ENCODE measurements at places on chromosomes 2 and 18.

DNA sequence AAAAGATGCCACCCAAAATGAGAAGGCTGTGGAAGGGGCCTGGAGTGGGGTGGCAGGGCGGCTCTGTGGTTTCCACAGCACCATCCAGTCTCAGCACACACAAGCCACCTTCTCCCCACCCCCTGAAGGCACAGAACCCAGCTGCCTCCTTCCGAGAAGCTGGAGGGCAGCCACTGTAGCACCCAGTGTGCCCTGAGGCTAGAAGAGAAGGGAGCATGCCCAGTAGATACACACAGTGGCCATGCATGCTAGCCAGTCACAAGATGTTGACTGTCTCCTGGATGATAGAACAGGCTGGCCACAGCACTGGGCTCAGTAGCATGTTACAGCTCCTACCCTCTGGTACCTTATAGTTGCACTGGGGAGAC, 148.9 kb upstream of the EPAS1 start:
- no peak for DNase-seq

DNA sequence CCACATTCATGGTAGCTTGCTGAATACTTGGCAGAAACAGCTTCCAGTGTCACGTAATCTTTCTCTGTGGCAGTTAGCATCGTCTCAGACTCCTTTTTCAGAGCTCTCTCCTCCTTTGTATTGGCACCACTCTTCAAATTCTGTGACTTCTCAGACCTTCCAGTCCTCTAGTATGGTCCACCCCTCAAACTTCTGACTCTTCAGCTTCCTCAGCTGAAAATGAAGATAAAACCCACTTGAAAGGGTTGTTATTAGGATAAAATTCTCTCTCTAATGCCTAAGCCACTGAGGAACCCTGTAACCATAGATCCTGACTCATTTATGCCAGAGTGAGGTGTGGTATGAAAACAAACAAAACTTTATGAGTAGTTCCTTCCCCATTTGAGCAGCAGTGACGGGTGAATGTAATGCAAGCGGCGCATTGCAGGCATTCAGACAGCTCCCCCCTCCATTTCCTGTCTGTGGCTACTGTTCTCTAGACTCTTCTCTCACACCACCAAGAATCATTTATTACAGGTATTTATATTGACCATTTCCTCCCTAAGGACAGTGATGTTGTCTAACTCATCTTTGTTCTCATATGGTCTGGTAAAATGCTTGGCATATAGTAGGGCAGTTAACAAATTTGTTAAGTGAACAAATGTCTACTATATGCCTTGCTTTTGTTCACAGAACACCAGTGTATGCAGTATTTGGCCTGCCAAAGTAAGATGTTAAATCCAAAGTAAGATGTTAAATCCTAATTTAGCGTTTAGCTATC, 35.3 kb downstream of the GALNT1 start:
- DNase-seq: peak; percentile 53

DNA sequence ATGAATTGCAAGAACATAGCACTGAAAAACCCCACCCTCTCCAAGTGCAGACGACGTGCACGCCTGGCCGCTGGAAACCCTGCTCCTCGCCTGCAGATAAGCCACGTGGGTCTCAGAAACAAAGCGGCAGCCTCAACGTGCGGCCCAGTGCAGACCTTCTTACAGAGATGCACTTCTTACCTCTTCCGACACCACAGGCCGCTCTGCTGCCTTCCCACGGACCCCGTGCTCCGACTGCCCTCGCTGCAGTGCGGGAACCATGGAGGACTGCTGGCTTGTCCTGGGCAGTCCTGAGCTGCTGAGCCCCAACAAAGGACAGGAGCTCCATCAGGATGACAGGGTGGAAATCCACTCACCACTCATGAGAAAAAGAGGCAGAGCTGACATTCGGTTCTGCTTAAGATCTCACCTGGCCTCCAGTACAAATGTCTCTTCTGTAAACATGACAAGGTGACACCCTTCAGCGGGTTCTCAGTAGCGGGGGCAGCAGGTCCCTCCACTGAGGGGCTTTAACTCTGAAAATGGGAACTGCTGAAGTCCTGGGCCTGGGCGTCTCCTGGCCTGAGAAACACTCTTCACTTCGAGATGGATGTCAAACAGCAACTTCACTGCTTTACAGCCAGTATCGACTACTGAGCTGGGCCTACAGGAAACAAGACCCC, 6.2 kb downstream of the COPS9 start:
- no peak for DNase-seq

DNA sequence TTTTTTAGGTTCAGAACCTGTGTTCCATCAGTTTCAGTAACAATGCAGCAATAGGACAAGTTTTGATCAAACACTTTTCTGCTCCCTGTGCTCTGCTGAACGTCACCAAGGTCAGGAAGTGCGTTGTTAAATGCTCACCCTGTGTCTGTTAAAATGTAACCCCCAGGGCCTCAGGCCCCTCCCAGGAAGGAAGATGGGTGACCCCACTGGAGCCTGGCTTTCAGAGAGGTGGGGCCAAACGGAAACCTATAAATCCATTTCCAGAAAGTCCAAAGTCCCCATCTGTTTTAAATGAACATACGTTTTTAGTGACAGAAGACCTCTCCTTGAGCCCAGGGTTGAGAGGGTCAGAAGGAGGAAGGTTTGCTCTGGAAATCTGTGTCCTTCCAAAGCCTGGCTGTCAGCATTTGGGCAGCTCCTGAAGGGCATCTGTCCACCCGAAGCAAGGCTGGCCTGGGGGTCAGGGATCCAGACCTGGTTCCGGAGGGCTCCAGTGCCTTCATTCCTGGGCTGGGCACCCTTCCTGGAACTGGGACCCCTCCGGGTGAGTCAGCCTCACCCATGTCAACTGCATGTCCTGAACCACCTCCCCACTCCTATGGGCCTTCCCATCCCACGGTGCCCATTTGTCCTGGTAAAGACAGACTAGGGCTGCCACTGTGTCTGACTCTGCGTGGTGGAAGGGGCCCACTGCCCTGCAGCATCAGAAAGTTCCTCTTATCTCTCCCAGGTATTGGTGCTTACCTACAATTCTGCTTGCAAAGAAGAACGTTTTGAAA, 117.4 kb upstream of the COPS8 start:
- DNase-seq: no peak

DNA sequence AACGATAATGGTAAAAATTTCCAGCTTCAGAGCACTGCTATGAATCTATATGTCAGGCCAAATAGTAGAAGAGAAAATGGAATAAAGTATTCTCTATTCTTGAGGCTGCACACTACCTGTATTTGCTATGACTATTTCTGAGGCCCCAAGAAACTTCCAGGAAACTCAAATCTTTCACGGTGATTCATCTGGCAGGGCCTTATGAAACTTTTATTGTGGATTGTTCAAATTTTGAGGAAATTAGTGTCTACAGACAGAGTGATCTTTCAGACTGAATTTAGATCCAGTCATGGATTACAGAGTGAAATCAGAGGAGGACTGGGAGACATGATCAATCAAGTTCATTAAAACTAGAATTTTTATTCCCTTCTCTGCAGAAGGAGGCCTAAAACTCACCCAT, 4.1 kb upstream of the VSNL1 start:
- DNase-seq: no peak

GRCh38 chr2:12397854-12398253, 318.9 kb upstream of the TRIB2 start:
- DNase-seq: no peak

DNA sequence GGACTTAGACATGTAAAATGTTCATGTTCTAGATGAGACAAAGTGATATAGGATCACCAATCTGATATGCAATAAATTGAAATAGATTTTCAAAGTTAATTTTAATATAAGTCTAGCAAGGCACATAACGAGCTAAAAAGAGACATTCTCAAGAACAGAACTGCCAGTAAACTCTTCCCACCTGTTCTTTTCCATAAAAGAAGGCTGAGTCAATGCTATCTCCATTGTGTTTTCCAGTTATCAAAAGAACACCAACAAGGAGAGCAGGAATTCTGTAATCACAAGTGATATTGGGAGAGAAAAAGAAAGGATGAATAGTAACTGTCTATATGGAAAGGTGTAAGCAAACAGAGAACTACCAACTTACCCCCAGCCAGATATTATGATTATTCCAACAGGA, 25.6 kb downstream of the GPR155 start:
- no peak for DNase-seq

DNA sequence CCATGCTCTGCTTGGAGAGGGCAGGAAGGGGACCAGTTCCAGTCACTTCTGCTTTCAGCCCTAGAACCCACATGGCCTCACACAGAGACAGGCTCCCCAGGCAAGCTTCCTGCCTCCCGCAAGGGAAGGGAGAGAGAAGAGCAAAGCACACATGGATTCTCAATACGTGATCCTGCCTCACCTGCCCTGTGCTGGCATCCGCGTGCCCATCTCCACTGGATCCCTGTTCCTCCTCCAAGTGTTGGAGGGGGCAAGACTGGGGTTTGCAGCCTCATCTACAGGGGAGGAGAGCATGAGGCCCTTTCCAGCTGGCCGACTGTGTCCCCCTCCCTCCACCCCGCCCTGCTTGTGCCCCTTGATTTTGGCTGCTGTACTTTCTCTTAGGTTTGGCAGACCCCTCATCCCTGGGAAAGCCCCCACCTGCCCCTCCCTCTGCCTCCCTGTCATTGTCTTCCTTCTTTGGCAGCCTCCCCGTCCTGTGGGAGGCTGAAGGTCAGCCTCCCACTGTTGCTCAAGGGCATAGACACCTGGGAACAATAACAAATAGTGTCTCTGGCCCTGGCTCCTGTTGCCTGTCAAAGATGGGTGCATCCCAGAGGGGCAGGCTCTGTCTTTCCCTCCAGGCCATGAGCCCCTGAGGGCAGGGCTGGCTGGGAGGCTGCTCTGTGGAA, 22.7 kb downstream of the KCNF1 start:
- DNase-seq: no peak

DNA sequence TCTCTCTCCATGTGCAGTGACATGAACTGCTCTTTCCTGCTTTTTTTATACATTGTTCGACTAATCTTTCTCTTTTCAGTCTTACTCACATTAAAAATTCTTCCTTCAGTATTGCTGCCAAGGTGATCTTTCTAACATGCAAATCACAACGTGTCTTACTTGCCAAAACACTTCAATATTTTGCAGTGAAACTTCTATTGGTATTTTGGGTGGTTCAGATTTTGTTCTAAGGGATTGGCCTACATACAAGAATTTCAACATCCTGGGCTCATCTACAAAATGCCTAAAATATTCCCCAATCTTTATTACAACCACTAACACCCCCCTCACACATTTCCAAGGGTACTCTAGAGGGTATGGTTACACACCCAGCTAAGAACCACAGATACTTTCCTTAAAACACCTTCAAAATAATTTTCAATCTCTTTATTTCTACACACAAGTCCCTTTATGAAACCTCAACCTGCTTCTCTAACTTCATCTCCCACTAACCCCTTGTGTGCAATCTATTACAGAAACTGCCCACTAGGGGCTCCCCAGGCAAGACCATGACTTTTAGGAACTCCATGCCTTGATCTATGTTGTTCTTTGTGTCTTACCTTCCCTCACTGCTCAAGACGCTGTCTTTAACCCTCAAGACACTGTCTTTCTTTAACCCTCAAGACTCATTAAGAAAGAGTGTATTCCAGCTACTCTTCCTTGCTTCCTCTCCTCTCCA, 50.9 kb downstream of the COL3A1 start:
- no peak for DNase-seq

DNA sequence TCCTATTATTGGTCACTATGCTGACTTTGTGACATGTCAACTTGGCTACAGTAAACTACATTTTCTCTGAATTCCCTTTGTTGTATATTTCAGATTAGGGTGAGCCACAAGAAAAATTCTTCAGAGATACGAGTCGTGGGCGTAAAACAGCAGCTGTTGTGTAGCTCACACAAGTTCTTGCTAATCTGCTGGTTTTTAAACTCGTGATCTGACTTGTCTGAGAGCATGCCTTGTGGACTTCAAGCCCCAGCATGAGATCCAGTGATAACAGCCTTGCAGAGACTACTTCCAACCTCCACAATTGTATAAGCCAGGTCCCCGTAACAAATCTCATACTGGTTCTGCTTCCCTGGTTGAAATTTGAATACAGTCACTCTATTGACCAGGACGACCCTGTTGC, 259.8 kb upstream of the LYPD1 start:
- no peak for DNase-seq

GRCh38 chr2:237700512-237701032, 73.2 kb downstream of the LRRFIP1 start:
- peak; percentile 77 for DNase-seq

DNA sequence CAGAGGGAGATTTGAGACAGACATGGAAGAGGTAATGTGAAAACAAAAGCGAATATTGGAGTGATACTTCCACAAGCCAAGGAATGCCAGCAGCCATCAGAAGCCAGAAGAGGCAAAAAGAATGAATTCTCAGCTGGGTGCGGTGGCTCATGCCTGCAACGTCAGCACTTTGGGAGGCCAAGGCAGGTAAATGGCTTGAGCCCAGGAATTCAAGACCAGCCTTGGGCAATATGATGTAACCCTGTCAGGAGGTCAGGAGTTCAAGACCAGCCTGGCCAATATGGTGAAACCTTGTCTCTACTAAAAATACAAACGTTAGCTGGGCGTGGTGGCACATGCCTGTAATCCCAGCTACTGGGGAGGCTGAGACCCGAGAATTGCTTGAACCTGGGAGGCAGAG, 54.8 kb downstream of the FAM161A start:
- DNase-seq: no peak

GRCh38 chr2:29223257-29223656, 108.0 kb downstream of the CLIP4 start:
- DNase-seq: no peak

DNA sequence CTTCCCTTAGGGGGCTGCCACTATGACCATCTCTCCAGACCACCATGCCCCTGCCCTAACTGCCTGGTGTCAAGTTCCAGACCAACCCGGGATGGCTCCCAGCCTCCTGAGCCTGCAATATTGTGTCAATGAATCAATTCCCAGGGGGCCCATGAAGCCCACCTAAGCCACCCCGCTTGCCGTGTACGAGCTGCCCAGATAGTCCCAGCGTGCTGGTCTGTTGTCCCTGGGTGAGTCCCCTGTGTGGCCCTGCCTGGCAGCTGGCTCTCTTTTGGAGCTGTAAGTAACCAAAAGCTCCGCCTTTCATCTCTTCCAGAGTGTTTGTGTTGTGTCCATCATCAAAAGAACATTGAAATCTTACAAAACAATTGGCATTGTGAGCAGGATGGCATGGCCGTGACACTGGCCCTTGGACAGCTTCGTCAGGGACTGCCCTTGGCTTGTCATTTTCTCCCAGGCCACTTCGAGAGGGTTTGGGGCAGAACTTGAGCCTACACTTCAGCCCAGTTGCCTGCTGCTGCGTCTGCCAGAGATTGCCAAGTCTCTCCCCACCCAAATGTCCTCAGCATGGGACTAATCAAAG, 11.3 kb upstream of the MAL start:
- no peak for DNase-seq

DNA sequence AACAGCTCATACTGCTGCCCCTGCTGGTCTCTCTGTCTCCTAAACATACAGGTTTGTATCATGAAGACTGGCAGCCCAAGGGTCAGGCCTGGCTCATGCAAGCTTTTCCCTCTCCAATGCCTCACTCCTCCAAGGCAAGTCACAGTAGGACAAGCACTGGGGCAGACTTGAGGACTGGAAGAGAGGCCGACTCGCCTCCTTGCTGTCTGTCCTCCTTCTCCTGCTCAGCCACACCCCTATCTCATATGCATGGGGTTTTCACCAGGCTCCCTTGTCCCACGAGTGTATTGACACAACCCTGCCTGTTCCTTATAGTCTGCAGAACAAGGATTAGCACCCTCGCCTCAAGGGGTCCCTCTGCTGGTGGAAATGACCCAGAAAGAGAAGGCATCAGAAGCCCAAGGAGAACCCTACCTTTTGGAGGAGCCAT, 223.7 kb downstream of the SOX11 start:
- no peak for DNase-seq
